ENCODE measurements at places on chromosomes 5 and 9.

DNA sequence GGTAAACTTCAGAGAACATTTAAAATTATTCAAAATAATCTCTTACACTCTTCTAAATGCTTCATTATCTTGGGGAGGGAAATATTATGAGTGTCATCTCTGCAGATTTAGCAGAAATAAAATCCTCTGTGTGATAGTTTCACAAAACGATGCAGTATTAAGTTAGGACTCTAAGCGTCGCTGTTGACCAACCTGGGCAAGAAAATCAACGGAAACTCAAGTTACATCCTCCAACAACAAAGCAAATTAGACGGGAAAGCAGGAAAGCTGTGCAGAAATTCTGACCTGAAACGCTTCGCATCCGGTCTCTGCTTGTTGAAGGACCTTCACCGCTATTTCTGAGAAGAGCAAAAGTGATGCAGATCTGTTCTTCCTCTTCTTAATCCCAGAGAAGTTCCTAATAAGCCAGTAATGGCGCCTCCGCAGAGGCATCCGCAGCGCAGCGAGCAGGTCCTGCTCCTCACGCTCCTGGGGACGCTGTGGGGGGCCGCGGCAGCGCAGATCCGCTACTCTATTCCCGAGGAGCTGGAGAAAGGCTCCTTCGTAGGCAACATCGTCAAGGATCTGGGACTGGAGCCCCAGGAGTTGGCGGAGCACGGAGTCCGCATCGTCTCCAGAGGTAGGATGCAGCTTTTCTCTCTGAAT is at the start of gene PCDHGA6:
Gene PCDHGA6, plus strand, starts transcription at position 219 of the 645 bp plus-strand sequence. Its CDS starts 193 bp downstream, at position 412.
- DNase-seq: no peak
- H3K4me1 ChIP-seq: no peaks in the 10 kb centered on the region
- no peak within 1 kb of the TSS for H3K4me3 ChIP-seq
- peaks cover 4% of the 10 kb centered on the region for H3K27me3 ChIP-seq
- no peak within 1 kb of the TSS for H3K27ac ChIP-seq

DNA sequence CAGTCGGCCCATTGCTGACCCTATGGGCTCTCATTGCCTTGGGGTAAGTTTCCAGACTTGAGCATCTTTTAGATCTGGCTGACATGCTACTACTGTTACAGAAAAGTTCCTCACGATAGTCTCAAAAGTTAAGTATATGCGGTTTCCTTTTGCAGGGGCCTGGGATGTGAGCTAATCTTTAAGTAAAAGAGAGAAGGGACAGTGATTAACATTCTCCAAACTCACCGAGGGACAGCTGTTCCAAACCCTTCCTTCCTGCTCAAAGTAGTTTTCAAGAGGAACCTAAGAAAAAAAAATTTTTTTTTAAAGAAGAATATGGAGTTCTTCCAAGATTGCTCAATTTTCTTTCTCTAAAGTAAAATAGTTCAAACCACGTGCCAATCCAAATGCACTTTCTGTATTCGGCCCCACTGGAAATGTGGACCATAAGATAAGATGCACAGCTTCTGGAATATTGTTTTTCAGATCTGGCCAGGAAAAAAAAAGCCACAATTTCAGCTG is 168.0 kb upstream of the SPRY4 start:
- H3K27me3 ChIP-seq: no peaks in the 10 kb centered on the region
- DNase-seq: no peak
- no peaks in the 10 kb centered on the region for H3K36me3 ChIP-seq
- no peaks in the 10 kb centered on the region for H3K4me1 ChIP-seq
- H3K4me3 ChIP-seq: no peak overlapping the region

DNA sequence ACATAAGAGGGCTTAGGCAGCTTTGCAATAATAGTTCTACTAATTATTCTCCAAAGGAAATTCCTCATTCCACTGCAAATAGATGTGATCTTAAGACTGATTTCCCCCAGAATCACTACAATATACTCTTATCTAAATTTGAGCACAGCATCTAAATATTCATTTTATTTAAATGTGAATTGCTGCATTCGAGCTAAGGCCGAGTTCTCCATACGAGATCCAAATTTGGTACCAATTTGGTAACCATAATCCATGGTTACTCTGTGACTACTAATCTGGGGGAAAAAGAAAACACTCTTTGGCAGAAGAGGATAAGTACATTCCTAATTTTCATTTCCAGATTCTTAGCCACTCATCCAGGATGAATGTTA is 19.7 kb upstream of the RIC1 start:
- H3K27me3 ChIP-seq: no peaks in the 10 kb centered on the region
- no peaks in the 10 kb centered on the region for H3K36me3 ChIP-seq
- no peak overlapping the region for H3K27ac ChIP-seq
- H3K4me1 ChIP-seq: no peaks in the 10 kb centered on the region

DNA sequence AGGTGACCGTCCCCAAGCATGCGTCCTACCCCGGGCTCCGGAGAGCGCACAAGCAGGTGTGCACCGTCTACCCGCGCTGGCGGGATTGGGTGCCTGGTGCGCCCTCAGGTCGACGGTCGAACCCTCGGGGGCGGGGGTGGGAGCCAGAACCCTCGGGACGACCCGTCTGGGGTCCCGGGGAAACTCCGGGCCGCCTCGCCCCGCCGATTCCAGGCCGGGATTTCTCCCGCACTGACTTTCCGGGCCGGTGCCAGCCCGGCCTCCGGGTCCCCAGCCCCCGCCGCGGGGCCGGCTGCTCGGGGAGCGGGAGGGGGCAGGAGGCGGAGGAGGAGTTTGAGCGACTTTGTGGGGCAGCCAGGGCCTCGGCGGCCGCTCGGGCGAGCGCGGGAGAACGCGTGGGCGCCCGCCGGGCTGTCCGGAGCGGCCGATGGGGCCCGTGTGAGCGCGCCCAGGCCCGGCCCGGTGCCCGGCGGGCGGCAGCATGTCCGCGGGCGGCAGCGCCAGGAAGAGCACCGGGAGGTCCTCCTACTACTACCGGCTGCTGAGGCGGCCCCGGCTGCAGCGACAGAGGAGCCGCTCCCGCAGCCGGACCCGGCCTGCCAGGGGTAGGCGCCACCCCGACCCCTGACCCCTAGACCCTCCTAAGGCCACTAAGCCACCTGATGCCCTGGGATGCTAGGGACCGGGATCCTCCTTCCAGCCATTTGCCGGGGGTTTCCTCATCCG is at the start of gene DAB2IP:
Gene DAB2IP, plus strand, starts transcription at position 340 of the 726 bp plus-strand sequence. Its CDS starts 142 bp downstream, at position 482.
- no peaks in the 10 kb centered on the region for H3K4me1 ChIP-seq
- H3K4me3 ChIP-seq: no peak within 1 kb of the TSS
- no peak within 1 kb of the TSS for H3K27ac ChIP-seq
- peak; percentile 28 for DNase-seq

DNA sequence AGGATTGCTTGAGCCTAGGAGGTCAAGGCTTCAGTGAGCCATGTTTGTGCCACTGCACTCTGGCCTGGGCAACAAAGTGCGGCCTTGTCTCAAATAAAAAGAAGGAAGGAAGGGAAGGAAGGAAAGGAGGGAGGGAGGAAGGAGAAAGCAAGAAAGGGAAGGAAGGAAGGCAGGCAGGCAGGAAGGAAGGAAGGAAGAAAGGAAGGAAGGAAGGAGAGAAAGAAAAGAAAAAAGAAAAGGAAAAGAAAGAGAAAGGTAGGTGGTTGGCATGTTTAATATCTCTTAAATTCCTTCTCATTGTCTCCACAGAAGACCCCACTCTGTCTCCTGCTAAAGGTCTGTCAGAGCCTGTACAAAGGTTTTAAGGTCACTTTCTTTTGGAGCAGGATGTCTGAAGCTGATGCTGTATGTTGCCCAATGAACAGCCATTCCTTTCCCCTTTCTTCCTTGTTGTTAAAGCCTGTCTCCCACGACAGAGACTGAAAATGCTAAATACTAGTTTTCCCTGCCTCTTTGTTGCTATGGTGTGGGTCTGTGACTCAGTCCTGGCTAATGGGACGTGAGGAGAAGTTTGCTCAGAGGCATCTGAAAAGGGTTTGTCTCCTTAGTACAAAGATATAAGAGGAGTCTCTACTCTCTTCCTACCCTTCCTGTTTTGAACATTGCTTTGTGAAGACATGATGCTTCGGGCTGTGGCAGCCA is 213.3 kb downstream of the PCSK1 start:
- H3K36me3 ChIP-seq: no peaks in the 10 kb centered on the region
- DNase-seq: no peak
- no peak overlapping the region for H3K4me3 ChIP-seq
- no peaks in the 10 kb centered on the region for H3K27me3 ChIP-seq
- H3K27ac ChIP-seq: no peak overlapping the region

DNA sequence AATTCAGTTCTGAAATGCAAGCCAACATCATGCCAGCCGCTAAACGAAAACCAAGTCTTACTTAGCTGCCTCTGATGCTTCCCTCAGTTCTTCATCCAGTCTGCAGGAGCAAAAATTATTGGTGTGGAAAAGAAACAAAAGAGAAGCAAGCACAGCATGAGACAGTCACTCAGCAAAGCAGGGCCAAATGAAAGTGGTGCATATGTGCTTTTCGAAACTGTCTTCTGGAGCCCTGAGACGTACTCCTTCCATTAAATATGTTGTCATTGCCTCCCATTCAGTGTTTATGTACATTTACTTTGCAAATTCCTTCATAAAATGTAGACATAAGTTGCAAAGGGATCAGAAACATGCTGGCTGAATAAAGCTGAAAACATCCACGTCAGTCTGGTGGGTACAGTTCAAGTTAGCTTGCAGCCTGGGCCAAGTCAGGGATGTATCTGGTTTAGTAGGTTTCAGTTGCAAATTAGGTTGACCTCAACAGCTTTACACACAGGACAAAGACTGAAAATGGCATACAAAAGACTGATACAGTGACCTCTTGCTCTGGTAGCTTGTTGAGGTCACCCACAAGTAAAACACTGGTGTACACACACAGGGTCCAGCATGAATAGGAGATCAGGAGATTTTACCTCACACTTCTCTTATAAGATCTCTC is 139.7 kb upstream of the PCA3 start:
- H3K27me3 ChIP-seq: no peaks in the 10 kb centered on the region
- H3K4me1 ChIP-seq: peaks cover 5% of the 10 kb centered on the region
- no peak overlapping the region for H3K27ac ChIP-seq
- no peak for DNase-seq
- no peaks in the 10 kb centered on the region for H3K36me3 ChIP-seq

- H3K4me3 ChIP-seq: no peak overlapping the region
- DNase-seq: no peak
- H3K27me3 ChIP-seq: no peaks in the 10 kb centered on the region
- no peak overlapping the region for H3K27ac ChIP-seq
- peaks cover 24% of the 10 kb centered on the region for H3K4me1 ChIP-seq
Observed at GRCh38 chr5:179795049-179795862, 1.5 kb downstream of the LTC4S start.

- peaks cover 60% of the 10 kb centered on the region for H3K36me3 ChIP-seq
- H3K27me3 ChIP-seq: no peaks in the 10 kb centered on the region
- no peaks in the 10 kb centered on the region for H3K4me1 ChIP-seq
- no peak overlapping the region for H3K4me3 ChIP-seq
- no peak overlapping the region for H3K27ac ChIP-seq
Observed at GRCh38 chr5:180790524-180790923, 12.1 kb downstream of the MGAT1 start.

- no peaks in the 10 kb centered on the region for H3K4me1 ChIP-seq
- no peaks in the 10 kb centered on the region for H3K27me3 ChIP-seq
- no peak for DNase-seq
- H3K36me3 ChIP-seq: no peaks in the 10 kb centered on the region
Observed at GRCh38 chr9:86918556-86918955, 28.8 kb downstream of the GAS1 start.

DNA sequence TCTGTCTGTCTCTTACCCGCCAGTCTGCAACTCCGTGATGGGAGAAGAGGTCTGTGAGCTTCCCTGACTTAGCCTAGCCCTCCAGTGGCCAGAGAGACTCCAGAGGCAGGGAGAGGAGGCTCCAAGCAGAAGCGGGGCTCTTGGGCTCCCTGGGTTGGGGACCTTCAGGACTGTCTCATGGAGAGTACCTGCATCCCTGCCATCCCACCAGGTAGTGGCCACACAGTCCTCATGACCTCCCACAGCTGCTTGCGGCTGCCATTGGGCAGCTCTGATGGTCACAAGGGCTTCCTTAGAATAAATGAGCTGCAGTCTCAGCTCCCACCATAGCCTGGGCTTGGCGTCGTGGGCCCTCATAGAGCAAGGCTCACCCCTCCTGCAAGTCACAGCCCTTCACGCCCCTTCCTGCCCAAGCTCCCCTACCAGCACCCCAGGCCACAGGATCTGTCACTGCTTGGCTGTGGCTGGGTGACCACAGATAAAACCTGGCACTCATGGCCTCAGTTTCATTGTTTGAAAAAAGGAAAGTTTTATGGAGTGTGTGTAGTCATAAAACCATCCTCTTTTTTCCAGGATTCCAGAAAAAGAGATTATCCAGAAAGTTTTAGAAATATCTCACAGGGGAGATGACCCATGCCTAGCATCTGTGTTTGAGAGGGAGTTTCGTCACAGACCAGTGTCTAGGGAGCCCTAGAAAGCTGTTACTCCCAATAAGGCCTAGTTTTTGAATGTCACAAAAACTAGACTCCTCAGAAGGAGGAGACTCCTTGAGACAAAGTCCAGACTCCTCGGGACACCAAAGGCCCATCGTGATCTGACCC is 48.4 kb downstream of the PPARGC1B start:
- H3K4me3 ChIP-seq: no peak overlapping the region
- peaks cover 10% of the 10 kb centered on the region for H3K36me3 ChIP-seq
- H3K27ac ChIP-seq: no peak overlapping the region
- no peaks in the 10 kb centered on the region for H3K4me1 ChIP-seq

- no peaks in the 10 kb centered on the region for H3K36me3 ChIP-seq
- H3K27ac ChIP-seq: no peak overlapping the region
- H3K4me1 ChIP-seq: peaks cover 31% of the 10 kb centered on the region
- H3K4me3 ChIP-seq: peak overlapping the region; percentile 62
Observed at GRCh38 chr5:76404223-76405211, 1.4 kb downstream of the IQGAP2 start.

GRCh38 chr5:52674815-52675545 is 112.7 kb upstream of the ITGA1 start:
- no peak for DNase-seq
- no peaks in the 10 kb centered on the region for H3K27me3 ChIP-seq
- no peak overlapping the region for H3K4me3 ChIP-seq
- no peaks in the 10 kb centered on the region for H3K36me3 ChIP-seq
- H3K4me1 ChIP-seq: peaks cover 31% of the 10 kb centered on the region

- no peaks in the 10 kb centered on the region for H3K27me3 ChIP-seq
- no peak for DNase-seq
- no peaks in the 10 kb centered on the region for H3K36me3 ChIP-seq
Observed at GRCh38 chr9:108166519-108166918, 677.0 kb upstream of the KLF4 start.
